Esophagus squamous epithelium (tissue), 5 donors: ENCODE measurements at places on chromosomes 7 and 10.

DNA sequence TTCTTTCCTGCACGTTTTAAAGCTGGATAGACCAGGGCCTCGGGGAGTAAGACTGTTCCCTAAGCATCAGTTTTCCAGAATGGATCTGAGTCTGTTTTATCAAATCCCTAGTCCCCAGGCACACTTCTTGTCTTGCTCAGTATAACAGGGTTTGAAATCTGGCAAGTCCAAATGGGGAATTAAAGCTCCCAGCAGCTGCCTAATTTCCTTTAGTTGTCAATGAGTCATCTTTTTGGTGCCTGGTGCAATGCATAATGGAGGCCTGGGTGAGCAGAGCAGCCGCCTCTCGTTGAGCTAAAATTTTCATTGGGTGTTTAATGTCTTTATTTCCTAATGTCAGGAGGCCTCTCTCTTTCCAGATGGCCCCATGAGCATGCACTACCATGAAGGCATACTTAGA is 87.9 kb downstream of the STRA8 start:
- no peak for DNase-seq

DNA sequence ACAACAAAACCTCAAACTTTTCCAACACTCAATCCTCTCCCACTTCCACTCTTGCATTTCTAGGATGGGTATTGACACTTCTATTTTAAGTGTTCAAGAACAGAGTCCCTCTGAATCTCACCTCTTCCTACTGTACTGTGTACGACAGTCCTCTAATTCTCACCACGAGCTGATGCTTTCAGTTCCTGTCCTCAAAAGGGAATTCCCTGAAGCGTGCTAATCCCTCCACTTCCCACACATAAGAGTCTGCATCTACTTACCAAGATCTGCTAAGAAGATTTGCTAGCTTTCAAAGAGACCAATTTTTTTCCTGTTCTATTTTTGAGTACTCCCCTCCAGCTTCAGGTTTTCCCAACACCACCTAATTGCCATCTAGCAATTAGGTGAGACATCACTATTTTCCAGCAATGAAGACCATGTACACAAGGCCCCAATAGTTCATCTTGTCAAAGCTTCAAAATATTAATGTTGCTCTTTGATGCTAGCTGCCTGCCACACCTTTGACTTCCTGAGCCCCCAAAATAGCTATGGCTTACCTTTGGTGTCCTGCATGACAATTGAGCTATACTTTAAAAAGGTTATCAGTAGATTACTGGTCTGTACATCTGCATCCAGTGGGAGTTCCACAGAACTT is 54.4 kb downstream of the ARMH3 start:
- no peak for DNase-seq

- DNase-seq, result no peak
These were observed 179.1 kb upstream of the FZD1 start for GRCh38 chr7:91085175-91085574.

- no peak for DNase-seq
These were observed 345.0 kb downstream of the SORCS1 start for GRCh38 chr10:106819490-106819889.

GRCh38 chr7:120421151-120421651 is 148.2 kb downstream of the KCND2 start:
- DNase-seq, result no peak

DNA sequence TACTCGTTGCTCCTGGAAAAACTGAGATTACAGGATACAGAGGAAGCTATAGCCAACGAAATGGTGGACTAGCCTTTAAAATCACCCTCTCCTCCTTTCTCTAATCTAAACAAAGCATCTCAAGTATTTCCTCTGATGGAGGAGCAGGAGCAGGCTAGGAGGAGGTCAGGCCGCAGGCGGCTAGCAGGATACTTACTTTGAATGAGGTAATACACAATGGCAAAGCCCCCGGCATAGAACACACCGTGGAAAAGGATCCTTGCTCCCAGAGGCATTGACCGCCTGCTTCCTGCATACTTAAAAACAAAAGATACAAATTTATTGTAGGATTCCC is 64.4 kb downstream of the STK17A start:
- DNase-seq, result no peak

DNA sequence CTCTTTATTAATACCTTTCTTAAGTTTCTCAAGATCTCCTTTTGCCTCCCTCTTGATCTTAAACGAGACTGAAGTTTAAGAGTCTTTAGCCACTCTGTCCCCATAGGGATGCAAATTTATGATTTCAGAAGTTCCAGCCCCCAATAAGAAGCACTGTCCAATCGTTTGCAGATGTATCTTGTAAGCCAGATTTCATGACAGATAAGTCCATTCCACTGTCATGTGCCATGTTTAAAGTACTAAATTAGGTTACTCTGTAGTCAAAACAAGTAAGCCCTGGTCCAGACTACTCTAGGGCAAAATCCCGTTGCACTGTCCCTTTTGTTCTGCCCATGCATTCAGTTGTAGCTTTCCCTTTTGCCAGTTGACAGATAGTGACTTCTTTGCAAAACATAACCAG is 157.2 kb upstream of the KAT6B start:
- DNase-seq, result no peak

GRCh38 chr7:148135116-148135515 is 455.4 kb upstream of the C7orf33 start:
- no peak for DNase-seq

DNA sequence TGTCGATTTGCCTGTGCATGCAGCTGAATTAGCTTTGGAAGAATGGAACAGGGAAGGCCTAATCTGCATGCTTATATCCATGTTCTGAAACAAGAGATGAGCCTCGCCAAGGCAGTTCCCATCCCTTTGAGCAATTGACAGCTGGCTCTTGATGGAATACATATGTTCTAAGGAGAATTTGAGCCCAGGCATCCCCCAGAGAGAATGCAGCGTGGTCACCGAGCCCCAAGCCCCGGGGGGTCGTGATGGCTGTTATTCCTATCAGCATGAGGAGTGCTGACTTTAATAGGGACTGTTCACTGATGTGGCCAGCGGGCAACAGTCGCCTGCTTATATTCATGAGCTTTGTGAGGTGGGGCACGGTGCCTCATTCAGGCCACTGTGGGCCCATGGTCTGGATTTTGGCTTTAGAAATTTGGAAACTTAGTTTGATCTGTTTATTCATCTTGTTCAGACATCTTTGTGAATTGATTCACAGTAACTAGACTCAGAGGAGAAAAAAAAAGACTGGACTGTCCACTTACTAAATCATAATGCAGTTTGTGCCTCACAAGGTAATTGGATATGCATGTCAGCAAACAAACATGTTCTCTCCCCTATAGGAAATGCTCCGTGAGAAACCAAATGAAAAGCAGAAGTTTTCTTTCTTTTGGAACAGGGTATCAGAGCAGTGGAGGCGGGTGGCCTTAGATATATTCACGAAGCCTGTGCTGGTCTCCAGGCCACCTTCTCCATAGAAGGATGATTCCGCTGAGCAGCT is 204.9 kb downstream of the CCDC3 start:
- no peak for DNase-seq

- DNase-seq, result no peak
These were observed at the start of gene UCMA for GRCh38 chr10:13234172-13234571. Gene UCMA (minus strand): TSS chr10:13234374. CDS start chr10:13234258, 116 bp downstream.

DNA sequence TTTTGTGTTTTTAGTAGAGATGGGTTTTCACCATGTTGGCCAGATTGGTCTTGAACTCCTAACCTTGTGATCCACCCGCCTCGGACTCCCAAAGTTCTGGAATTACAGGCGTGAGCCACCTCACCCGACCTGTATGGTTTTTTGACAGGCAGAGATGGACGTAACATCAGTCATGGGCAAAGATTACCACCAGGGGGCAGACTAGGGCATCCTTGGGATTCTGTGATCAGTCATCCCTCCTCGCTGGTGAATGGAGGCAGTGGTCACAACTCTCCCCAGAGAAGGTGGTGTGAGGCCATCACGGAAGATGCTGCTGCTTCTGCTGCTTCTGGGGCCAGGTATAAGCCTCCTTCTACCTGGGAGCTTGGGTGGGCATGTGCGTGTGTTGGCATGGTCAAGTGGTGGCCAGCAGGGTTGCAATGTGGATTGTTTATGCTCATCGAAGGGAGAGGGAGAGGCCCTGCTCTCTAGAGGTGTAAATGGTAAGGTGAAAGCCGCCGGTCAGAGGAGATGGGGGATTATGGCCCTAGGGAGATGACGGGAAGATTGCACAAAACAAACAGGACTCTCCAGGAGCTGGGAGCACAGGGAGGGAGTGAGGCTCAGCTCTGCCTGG is 122.7 kb upstream of the PRSS1 start:
- no peak for DNase-seq

DNA sequence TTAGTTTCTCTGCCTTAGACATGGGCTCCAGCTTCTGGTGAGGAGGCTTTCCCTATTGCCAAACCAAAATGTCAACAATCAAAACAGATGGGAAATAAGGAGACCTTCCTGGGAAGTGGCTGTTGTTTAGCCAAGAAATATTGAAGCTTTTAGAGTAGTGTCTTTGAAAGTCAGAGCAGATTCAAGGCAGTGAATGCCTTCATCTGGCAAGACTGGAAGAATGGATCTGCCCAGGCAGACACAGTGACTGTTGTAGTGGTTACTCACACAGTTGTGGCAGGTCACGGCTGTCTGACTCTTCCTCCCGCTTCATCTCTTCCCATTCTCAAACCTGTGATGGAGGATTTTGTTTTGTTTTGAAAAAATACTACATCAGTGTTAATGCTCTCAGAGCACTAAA is 154.1 kb upstream of the ADO start:
- DNase-seq, result no peak
